Kidney (tissue), 22 donors: ENCODE measurements at places on chromosomes 5 and 9. TPM values are rescaled to one million over a fixed set of nuclear protein-coding genes. Genes with fewer than 3 reads are reported as not detected.

DNA sequence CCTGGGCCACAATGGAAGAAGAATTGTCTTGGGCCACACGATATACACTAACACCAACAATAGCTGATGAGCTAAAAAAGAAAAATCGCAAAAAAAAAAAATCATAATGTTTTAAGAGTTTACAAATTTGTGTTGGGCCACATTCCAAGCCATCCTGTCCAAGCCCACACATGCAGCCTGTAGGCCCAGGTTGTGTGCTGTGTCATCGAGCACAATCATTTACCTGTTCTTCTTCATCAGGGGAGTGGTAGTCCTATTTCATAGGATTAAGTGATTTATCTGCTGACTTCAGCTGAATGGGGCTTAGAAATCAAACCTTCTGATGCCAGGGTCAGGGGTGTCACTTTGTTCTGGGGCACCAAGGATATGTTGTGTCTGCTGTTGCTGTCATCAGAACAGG is 44.6 kb upstream of the ELL2 start:
- H3K4me1 ChIP-seq: no peaks in the 10 kb centered on the region
- H3K36me3 ChIP-seq: no peaks in the 10 kb centered on the region
- no peaks in the 10 kb centered on the region for H3K27me3 ChIP-seq
- H3K4me3 ChIP-seq: no peak overlapping the region

DNA sequence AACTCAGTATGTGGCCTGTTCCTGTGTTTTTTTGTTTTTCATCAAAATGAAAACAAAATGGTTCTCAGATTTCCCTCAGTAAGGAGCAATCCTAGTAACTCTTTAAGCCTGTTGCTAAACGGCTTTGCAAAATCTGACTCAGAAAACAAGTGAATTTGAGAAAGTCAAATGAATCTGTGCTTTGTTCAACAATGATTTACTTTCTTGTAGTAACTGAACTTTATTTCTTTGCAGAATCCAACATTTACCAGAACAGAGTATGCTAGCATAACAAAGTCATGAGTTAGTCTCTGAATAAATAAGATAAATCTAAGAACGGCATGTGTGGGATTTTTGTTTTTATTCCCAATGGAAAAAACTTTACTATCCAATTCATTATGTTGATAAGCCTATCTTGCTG is 93.8 kb downstream of the OXCT1 start:
- no peaks in the 10 kb centered on the region for H3K36me3 ChIP-seq
- no peaks in the 10 kb centered on the region for H3K27me3 ChIP-seq
- peaks cover 3% of the 10 kb centered on the region for H3K4me1 ChIP-seq
- no peak overlapping the region for H3K27ac ChIP-seq

- H3K27ac ChIP-seq: no peak overlapping the region
- H3K4me1 ChIP-seq: no peaks in the 10 kb centered on the region
- H3K4me3 ChIP-seq: no peak overlapping the region
- no peaks in the 10 kb centered on the region for H3K36me3 ChIP-seq
Measured at GRCh38 chr5:110514030-110514429, 212.4 kb downstream of the TMEM232 start.

- H3K27ac ChIP-seq: no peak overlapping the region
- no peak for DNase-seq
- no peaks in the 10 kb centered on the region for H3K4me1 ChIP-seq
- no peaks in the 10 kb centered on the region for H3K36me3 ChIP-seq
- H3K4me3 ChIP-seq: no peak overlapping the region
Measured at GRCh38 chr5:168011096-168011495, 280.3 kb upstream of the WWC1 start.

DNA sequence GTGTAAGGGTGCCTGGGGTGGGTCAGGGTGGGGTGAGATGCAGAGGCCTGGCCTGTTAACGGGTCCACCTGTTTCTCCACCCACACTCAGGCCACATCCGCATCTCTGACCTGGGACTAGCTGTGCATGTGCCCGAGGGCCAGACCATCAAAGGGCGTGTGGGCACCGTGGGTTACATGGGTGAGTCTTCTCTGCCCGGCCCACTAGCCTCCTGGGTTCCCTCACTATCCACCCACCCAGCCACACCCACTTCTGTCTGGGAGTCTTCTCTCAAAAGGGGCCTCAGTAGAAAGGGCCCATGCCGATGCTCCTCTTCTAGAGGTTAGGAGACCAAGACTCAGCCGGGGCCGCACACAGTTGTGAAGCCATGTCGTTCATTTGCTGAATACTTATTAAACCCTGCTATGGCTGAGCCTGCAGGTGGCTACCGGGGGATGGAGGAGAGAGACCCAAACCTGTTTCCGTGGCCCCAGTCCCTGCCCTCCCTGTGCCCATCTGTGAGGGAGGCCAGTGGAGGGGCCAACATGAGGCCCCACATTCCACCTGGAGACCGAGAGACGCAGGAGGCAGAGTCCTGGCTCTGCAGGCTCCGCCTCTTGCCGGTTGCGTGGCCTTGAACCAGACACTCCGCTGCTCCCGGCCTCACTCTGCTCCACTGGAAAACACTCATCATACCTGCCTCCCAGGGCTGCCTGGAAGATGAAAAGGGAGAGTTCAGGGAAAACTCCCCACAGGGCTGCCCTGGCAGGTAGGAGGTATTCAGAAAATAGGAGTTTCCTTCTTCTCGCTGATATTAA is 8.7 kb downstream of the GRK6 start:
- no peak for DNase-seq
- no peaks in the 10 kb centered on the region for H3K4me1 ChIP-seq
- H3K36me3 ChIP-seq: peaks cover 2% of the 10 kb centered on the region

DNA sequence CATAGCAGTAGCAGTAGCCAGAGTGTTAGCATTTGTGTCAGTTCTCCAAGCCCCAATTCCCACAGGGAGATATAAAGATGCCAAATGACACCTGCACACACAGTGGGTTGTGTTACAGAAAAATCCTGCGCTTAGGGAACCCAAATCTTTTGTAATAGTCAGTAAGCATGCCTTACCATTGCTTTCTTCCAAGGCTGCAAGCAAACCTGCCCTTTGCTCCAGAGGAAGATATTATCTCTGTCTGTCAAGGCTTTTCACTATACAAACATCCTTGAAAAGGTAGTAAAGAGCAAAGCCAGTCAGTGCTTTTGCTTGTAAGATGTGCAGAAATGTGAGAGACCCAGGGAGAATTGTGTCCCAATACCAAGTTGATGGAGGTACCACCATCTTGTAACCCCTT is 2.9 kb downstream of the ANKDD1B start:
- no peaks in the 10 kb centered on the region for H3K4me1 ChIP-seq
- H3K27me3 ChIP-seq: no peaks in the 10 kb centered on the region
- H3K36me3 ChIP-seq: no peaks in the 10 kb centered on the region
- no peak for DNase-seq
- H3K27ac ChIP-seq: no peak overlapping the region

DNA sequence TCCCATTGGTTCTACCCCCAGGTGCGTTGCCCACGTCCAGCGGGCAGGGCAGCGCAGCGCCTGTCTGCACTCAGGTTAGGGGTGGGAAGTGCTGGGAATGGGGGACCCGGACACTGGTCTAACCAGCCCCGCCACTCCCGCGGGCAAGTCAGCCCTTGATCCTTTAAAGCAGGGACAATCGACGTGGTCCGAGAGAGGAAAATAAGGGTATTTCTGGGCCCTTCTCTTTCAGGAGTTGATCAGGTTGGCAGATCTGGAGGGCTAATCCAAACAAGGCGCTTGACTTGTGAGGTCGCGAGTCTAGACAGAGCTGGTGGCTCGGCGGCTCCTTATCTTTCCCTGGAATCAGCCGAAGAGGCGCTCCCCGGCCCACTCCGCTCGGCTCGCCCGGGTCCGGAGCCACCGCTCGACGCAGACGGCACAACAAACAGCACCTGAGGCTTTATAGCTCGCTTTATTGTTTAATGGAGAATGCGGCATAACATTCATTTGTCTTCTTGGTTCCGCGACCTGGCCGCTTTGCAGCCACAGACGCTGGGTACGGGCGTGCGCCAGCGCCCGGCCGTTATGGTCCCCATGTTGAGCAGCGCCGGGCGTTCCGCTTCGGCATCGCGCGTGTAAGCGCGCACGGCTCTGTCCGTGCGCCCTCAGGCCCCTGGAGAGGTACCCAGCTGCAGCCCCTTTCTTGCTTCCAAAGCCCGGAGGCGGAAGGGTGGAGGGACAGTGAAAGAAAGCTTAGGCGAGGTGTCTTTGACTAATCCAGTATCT is 15.8 kb downstream of the ISL1 start:
- no peak for DNase-seq
- H3K4me1 ChIP-seq: no peaks in the 10 kb centered on the region
- H3K27ac ChIP-seq: no peak overlapping the region
- H3K36me3 ChIP-seq: no peaks in the 10 kb centered on the region

DNA sequence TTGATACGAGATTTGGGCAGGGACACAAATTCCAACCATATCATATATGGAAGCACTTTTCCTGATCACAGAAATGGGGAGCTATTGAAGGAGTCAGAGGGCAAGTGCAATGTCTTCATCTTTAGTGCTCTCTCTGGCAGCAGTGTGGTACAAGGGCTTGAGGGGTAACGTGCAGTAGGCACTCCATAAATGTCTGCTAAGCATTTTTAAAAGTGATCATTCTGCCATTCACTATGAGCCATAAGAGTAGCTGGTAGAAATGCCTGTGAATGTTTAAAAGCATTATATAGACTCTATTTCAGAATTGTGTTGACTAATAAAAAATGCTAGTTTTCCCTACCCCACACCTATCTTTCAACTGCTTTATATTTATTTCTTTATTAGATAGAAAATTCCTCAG is 61.1 kb upstream of the DHFR start:
- DNase-seq: no peak
- peak overlapping the region; percentile 27 for H3K4me3 ChIP-seq
- no peak overlapping the region for H3K27ac ChIP-seq
- no peaks in the 10 kb centered on the region for H3K27me3 ChIP-seq
- no peaks in the 10 kb centered on the region for H3K4me1 ChIP-seq

- no peaks in the 10 kb centered on the region for H3K4me1 ChIP-seq
- no peaks in the 10 kb centered on the region for H3K36me3 ChIP-seq
- H3K27me3 ChIP-seq: no peaks in the 10 kb centered on the region
- DNase-seq: no peak
- H3K4me3 ChIP-seq: peak overlapping the region; percentile 96
Measured at GRCh38 chr5:141319699-141320098, 885 bp downstream of the TAF7 start.

DNA sequence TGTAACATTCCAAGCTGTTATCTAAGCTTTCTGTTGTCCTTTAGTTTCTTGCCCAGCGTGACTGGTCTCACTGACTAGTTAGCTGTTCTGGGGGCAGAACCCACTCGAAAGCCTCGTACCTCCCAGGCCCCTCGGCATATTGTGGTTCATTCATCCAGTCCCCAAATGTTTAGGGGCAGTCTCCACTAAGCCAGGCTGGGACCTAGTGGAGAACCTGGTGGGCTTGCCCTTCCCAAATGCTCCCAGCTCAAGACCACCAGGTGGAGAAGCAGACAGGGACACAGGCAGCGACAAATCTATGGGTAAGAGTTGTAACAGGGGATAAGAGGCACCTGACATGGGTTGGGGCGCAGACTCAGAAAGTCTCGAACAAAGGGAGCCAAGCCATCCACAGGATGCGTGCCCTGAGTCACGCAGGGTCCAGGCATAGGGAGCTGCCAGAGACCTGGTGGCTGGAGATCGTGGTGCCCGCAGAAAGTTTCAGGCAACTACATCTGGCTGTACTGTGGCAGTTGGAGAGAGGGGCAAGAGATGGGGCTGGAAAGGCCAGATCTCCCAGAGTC is 851 bp upstream of the EEIG1 start:
- peak overlapping the region; percentile 73 for H3K4me3 ChIP-seq
- no peaks in the 10 kb centered on the region for H3K36me3 ChIP-seq
- H3K27ac ChIP-seq: peak overlapping the region; percentile 92

- no peak overlapping the region for H3K4me3 ChIP-seq
- DNase-seq: no peak
- no peaks in the 10 kb centered on the region for H3K36me3 ChIP-seq
Measured at GRCh38 chr5:61620699-61621182, 288.7 kb downstream of the ZSWIM6 start.

DNA sequence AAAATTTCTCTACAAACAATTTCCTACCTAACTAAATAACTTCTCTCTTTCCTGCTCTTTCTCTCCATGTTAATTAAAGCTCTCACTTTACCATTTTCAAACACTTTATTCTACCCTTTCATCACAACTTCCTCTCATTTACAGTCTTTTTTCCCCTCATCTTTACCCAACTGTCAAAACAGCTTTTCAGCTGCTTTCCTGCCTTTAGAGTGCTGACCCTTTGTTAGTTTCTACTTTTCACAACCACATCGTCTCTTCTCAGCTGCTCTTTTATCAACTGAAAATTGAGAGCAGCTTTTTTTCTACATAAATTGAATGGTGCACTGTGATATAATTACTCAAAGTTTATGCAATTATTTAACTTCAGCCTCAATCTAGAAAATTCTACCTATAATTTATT is 3.1 kb upstream of the HOMER1 start:
- no peak overlapping the region for H3K27ac ChIP-seq
- no peak overlapping the region for H3K4me3 ChIP-seq
- H3K27me3 ChIP-seq: peaks cover 9% of the 10 kb centered on the region
- H3K36me3 ChIP-seq: no peaks in the 10 kb centered on the region

DNA sequence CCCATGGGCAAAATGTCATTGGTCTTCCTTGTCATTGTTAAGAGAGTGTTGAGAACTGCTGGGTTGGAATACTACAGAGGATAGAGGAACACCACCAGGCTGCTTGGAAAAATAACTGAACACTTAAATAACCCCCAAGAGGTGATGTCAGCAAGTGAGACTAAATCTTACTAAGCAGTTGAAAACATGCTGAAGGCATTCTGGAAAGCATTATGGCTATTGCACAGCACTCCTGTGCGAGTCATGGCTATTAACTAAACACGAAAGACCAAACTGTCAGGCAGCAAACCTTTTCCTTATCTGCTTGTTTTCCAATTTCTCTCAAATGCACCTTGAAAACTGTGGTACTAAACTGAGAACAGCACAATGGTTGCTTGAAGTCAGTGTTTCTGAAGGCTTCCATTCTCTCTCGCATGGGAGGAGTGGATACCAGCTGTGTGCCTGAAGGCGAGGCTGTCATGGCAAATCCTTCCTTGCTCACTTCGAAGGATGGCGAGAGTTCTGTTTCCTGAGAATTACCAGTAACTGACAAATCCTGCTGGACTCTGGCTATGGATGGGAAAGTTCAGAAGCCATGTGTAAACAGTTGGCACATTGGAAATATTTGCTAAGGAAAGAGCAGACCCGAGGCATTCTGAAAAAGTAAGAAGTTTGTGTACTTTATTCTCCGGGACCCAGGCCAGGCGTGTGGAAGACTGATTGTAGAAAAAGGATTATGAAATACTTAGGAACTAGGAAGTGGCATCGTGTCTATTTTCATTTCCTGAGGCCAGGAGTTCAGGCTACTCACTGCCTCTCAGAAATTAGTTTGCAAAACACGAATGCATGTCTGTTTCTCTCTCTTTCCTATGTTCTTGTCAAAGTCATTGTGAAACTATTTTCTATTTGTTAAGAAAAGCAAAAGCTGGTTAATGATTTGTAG is 182.1 kb downstream of the DMRT2 start:
- no peak overlapping the region for H3K4me3 ChIP-seq
- H3K36me3 ChIP-seq: no peaks in the 10 kb centered on the region
- H3K4me1 ChIP-seq: peaks cover 3% of the 10 kb centered on the region
- peak; percentile 81 for DNase-seq
- H3K27me3 ChIP-seq: no peaks in the 10 kb centered on the region
- H3K27ac ChIP-seq: no peak overlapping the region

- no peaks in the 10 kb centered on the region for H3K4me1 ChIP-seq
- DNase-seq: no peak
- H3K4me3 ChIP-seq: no peak overlapping the region
- no peak overlapping the region for H3K27ac ChIP-seq
- no peaks in the 10 kb centered on the region for H3K27me3 ChIP-seq
- no peaks in the 10 kb centered on the region for H3K36me3 ChIP-seq
Measured at GRCh38 chr5:151214614-151215545, 9.0 kb downstream of the CCDC69 start.

Gene GPR21
- total RNA-seq: 4.1 TPM

Gene SLC1A3
- 27.8 TPM for total RNA-seq

Gene OR2S2
- total RNA-seq: not detected

Gene SEMA5A
- 23.3 TPM for total RNA-seq

Gene CACFD1
- 37.3 TPM for total RNA-seq

Gene ITK
- 14.0 TPM for total RNA-seq

Gene AGXT2
- total RNA-seq: 8.0 TPM
